NCI-H460 (cell line): ENCODE measurements at places on chromosomes 2 and 18. TPM values are rescaled to one million over a fixed set of nuclear protein-coding genes. Genes with fewer than 3 reads are reported as not detected.
A peak's percentile ranks its signal among the peaks of the same experiment; 100 is the strongest.

- no peak for DNase-seq
These were observed 130.1 kb upstream of the KCNJ3 start for GRCh38 chr2:154568413-154568812.

- DNase-seq, result peak; percentile 47
These were observed 51.4 kb downstream of the KIF5C start for GRCh38 chr2:148926291-148926961.

GRCh38 chr2:205465791-205466190 lies 216.5 kb upstream of the NRP2 start:
- no peak for DNase-seq

GRCh38 chr2:110103061-110103961 lies 12.3 kb downstream of the MALL start:
- no peak for DNase-seq

GRCh38 chr2:202069170-202070067 lies 3.6 kb upstream of the KIAA2012 start:
- DNase-seq, result no peak

- DNase-seq, result no peak
These were observed 137.3 kb downstream of the DTNA start for GRCh38 chr18:34847408-34847807.

GRCh38 chr2:215724146-215724545 lies 288.3 kb upstream of the FN1 start:
- DNase-seq, result no peak

DNA sequence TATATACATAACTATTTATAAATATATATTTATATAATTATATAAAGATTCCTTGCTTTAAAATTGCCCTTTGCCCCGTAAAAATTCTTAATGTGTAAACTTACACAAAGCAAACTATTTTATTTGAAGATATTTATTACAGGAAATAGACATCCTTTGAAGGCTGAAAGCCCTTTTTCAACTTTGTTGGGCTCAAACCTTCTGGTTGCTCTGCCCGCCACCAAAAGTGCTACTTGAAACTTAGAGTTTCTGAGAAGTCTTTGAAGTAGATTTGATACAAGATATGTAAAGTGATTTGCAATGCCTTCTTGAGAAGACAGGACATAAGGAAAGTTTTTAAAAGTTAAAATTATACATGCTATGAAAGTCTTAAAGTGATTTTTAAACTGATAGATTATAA lies 36.6 kb upstream of the METAP1D start:
- DNase-seq, result no peak

GRCh38 chr2:170991398-170992182 lies 62.5 kb downstream of the GORASP2 start:
- DNase-seq, result no peak

- no peak for DNase-seq
These were observed 210.5 kb upstream of the PIK3C3 start for GRCh38 chr18:41744421-41745030.

DNA sequence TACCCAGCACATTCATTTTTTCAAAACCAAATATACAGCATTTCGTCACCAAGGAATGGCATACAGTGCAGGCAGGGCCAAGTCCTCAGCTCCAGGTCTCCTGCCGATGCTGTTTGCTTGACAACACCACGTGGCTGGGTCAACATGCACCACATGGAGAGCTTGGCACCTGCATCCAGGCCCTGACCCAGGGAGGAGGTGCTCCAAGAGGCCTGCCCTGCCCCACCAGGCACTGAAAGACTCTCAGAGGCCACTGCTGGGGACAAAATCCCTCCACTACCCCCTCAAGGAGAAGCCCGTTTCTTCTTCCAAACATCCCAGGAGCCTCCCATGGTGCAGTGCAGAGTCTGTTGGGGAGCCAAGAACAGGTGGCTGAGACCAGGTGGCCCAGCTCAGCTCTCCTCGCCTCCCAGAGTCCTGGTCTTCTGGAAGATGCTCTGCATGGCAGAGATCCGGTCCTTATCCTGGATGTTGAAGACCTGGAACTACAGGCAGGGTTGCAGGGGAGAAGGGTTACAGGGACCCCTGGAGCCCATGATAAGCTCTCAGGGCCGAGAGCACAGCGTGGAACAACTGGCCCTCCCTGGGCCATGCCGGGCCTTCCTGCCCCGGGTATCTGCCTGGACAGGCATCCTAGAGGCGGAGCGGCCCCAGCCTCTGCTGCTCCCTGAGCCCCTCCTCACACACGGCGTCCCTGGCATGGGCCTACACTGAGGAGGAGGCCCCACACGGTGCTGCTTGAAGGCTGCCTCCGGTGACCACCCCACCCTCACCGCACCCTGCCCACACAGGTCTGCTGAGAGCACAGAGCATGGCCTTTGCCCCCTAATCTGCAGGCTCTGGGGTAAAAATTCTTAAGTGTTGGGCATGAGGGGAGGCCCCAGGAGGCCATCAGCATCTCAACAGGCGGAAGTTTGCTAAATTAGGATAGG lies 9.0 kb downstream of the MAB21L4 start:
- no peak for DNase-seq

DNA sequence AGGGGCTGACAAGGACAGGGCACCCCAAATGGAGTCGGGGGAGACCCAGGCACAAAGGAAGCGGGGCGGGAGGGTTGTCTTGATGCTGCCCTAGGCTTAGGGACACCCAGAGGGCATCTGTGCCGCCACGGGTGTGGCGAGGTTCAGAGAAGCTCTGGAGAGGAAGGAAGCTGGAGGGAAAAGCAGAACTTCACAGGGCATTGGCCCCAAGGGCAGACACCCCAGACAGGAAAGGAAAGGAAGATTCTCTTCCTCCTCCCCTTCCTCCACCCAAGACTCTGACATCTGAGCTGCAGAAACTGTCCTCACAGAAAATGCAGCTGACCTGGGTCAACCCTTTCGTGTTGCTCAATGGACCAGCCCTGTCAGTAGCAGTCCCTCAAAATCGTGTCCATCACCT lies 25.6 kb downstream of the DNMT3A start:
- no peak for DNase-seq

- no peak for DNase-seq
These were observed 344.9 kb downstream of the DCDC2C start for GRCh38 chr2:4047961-4048891.

- DNase-seq, result no peak
These were observed 24.3 kb downstream of the FHOD3 start for GRCh38 chr18:36321658-36322407.

DNA sequence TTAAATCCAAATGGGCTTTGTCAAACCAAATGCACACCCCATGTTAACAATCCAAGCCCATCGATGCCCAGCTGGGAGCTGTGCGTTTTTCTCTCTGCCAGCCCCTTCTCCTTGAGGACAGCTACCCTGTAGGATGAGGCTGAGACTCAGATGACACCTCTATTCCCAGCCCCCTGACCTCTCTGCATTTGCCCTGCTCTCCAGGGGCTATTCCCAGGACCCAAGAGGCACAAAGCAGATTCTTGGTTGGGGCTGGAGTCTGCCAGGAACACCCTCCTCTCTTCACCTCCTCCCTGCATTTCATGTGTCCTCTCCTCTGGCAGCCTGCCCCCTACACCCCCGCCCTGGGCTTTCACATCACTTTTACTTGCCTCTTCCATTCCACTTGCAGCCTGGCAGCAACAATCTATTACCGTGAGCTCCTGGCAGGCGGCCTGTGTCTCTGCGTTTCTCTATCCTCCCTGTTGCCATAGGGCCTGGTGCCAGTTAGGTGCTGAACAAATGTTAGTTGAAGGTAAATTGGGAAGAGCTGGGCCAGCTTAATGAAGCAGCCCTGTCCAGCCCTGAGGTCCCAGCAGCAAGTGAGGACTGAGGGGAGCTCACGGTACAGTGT lies 51.8 kb downstream of the ADD2 start:
- DNase-seq, result no peak

GRCh38 chr2:73937103-73937885 lies 10.6 kb downstream of the DGUOK start:
- DNase-seq, result no peak

DNA sequence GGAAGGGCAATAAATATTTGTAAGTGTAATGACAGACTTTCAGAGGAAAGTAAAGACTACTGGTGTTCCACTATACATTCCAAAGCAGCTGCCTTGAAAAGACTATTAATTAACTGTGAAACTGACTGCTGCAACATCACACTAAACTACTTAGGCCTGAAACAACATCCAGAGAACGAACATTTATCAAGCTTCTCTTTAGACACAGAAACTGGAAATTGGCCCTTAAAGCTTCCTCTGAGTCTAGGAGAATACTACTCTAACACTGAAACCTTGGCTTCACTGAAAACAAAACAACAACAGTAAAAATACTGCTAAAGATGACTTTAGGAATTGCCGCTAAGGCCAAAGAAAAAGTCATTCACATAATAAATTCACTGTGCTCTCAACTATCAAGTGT lies 74.6 kb downstream of the ESCO1 start:
- DNase-seq, result no peak

DNA sequence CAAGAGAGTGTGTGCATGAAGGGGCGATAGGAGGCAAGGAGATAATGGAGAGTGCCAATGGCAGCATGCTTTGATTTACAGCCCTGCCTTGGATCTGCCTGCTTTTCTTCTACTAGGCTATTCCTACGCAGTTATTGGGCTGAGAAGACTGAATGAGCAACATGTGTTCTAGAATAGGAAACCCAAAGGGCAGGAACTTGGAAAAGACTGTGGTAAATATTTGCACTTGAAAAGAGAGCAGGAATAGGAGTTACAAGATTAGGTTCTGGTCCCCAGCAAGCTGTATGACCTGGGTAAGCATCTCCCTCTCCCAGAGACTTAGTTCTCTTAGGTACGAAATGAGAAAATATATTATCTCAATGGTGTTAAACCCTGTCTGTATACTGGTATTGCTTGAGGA lies 367.7 kb downstream of the CLIP4 start:
- DNase-seq, result no peak

GRCh38 chr2:126655500-126656430 lies at the start of gene GYPC:
Gene GYPC (plus strand): TSS chr2:126656158. CDS start chr2:126656264, 106 bp downstream.
- no peak for DNase-seq

- no peak for DNase-seq
These were observed 1.9 kb downstream of the TANC1 start for GRCh38 chr2:158970241-158970751.

Gene INPP5D
- 0.79 and 1.3 TPM in 2 replicates for total RNA-seq

Gene SERPINB13
- not detected in 2 replicates for total RNA-seq

Gene GAREM1
- total RNA-seq, result 7.8 and 9.5 TPM in 2 replicates

Gene COL4A4
- 6.6 and 8.0 TPM in 2 replicates for total RNA-seq

Gene SEH1L
- 43.2 and 43.3 TPM in 2 replicates for total RNA-seq

Gene RNF125
- total RNA-seq, result 2.2 and 2.8 TPM in 2 replicates

Gene HOXD3
- total RNA-seq, result not detected in 2 replicates

Gene LRP2
- 0.07 and 0.20 TPM in 2 replicates for total RNA-seq

Gene PLGLB1
- 0.92 TPM in 1 of 2 replicates, not detected in the other for total RNA-seq

Gene RTP5
- total RNA-seq, result not detected in 2 replicates

Gene ZDBF2
- 12.8 and 14.7 TPM in 2 replicates for total RNA-seq

Gene CYS1
- total RNA-seq, result 0.14 and 0.22 TPM in 2 replicates

Gene CABYR
- total RNA-seq, result 36.7 and 37.3 TPM in 2 replicates
